ENCODE measurements at places on chromosomes 2 and 18.

GRCh38 chr2:158713523-158714138, 81.5 kb upstream of the DAPL1 start:
- no peak for DNase-seq

DNA sequence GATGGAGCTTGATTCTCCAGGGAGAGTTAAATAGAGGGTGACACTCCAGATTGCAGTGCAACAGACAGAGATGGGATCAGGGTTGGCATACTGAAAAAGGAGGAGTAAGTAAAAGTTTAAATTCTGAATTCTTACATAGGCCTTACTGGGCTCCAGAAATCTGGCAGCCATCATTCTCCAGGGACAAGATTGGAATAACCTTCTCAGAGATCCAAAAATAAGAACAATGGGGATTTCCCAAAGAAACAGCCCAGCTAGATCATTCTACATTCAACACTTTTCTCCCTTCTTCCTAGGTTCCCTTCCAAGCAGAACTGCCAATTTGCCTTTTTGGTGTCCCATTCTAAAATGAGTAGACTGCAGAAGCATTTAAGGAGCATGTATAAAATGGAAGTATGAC, 14.9 kb upstream of the SERPINB2 start:
- no peak for DNase-seq

DNA sequence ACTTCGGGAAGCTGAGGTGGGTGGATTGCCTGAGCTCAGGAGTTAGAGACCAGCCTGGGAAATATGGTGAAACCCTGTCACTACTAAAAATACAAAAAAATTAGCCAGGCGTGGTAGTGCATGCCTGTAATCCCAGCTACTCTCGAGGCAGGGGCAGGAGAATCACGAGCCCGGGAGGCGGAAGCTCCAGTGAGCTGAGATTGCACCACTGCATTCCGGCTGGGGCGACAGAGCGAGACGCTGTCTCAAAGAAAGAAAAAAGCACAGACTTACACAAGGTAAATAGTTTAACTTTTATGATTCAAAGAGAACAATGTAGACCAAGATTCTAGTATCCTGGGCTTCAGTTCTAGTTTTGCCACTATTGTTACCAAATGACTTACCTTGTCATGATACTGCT, 37.4 kb downstream of the NCKAP1 start:
- DNase-seq: no peak

GRCh38 chr2:18214936-18215335, 336.5 kb downstream of the KCNS3 start:
- DNase-seq: no peak

- DNase-seq: no peak
These were observed 2.2 kb upstream of the MTCL1 start for GRCh38 chr18:8703092-8703709.

DNA sequence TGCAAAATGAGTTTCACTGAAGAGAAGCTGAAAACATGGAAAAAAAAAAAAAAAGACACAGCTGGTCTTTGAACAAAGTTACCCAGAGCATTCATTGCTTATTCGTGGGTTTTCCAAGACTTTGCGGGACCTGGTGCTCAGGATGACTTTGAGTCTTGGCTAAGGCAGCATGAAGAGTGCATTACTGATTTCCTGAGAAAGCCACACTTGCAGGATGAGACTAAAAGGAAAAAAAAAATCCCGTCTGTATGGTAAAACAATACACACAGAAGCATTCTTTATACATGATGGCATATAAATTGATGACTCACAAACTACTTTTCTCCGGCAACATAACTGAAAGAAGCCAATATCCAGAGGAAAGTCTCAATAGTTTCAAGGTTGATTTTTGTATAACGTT, 195.4 kb downstream of the SPP2 start:
- DNase-seq: no peak

DNA sequence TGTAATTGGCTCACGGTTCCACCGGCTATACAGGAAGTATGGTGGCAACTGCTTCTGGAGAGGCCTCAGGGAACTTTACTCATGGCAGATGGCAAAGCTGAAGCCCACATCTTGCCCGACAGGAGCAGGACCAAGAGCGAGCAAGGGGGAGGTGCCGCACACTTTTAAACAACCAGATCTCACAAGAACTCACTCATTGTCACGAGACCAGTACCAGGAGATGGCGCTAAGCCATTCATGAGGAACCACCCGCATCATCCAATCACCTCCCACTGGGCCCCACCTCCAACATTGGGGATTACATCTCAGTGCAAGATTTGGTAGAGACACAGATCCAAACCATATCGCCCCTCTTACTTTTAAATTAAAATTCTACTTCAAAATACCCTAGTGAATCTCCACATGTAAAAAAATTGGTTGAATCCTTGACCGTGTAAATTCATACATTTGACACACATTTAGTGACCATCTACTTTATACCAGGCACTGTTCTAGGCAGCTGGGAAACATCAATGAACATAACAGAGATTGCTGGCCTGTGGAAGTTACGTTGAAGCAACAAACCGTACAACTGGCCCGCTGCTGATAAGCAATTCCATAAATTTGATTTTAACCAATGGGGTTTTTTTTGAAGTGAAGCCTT, 87.6 kb downstream of the ALPK2 start:
- DNase-seq: peak; percentile 47

GRCh38 chr2:8839189-8839965, 2.0 kb upstream of the KIDINS220 start:
- no peak for DNase-seq

- no peak for DNase-seq
These were observed 62.0 kb upstream of the FZD7 start for GRCh38 chr2:201971531-201972228.

DNA sequence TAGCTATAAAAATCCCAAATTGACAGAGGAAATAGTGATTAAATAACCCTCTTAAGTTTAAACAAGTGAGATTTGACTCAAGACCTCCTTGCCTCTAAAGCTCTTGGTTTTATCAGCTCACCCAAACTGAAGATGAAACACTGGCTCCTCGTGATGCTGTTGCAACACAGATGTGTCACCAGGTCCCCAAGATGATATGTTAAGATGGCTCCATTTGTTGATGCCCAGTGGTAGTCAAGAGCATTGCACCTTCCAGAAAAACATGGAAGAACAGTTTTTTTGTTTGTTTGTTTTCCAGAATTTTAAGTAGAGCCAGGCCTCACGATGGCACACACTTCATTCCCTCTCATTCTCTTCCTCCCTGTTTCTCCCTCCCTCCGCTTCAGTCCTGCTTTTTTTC, 399.8 kb downstream of the TXNL1 start:
- no peak for DNase-seq

- no peak for DNase-seq
These were observed 1404.9 kb upstream of the SLC39A10 start for GRCh38 chr2:194252127-194252526.

DNA sequence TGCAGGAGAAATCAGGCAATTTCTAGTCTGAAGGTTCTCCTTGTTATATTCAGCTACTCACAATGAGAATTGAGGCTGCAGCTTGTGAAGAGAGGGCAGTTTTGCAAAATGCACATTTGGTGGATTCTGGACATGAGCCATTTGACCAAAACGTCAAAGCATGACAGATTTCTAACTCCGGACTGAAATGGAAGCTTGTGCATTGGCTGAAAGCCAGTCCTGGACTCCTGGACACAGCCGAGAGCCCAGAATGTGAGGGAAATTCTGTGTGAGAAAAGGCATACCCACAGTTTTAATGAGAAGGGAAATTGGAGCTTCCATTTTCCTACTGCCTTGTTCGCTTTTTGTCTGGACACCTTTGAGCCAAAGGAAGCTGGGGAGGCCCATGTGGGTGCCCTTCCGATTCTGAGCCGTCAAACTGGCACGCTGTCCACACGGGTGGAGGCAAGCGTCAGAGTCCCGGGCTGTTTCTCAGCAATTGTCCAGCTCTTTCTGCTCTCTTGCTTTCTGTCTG, 23.7 kb upstream of the ROCK2 start:
- DNase-seq: no peak

DNA sequence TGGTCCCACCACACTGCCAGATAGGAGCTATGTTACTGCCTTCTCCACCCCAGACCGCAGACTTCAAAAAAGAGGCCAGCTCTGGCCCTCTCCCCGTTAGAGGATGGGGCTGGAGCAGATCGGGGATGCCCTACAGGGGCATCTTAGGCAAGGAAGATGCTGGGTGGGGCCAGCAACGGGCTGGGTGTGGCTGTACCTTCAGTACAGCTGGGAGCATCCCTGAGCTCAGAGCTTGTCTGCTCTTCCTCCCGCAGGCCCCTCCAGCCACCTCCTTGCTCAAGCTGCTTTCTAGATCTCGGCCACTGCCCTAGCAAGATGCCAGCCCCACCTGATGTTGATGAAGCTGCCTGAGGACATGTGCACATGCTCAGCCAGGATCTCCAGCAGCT, 9.8 kb downstream of the PTPRN start:
- no peak for DNase-seq

- no peak for DNase-seq
These were observed 7.0 kb upstream of the LDLRAD4 start for GRCh38 chr18:13211534-13211933.

- DNase-seq: no peak
These were observed 671.4 kb downstream of the MBD2 start for GRCh38 chr18:53553030-53553429.

DNA sequence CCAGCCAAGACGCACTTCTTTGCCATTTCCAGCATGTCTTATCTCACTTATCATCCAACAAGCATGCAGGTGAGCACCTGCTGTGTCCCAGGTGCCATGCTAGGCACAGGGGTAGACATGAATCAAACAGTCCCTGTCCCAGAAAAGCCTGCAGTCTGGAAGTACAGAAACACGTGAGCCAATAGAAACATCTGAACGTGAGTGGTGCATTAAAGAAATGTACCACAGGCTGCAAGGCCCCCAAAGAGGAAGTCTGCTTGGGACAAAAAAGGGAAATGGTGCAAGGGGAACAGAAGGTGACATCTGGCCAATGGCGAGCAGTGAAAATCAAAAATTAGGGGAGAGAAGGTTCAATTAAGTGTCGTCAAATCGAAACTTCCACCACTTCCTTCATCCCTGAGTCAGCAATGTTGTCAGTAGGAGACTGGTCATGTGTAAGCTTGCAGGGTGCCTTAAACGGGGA, 17.6 kb upstream of the TMEM247 start:
- DNase-seq: peak; percentile 58

DNA sequence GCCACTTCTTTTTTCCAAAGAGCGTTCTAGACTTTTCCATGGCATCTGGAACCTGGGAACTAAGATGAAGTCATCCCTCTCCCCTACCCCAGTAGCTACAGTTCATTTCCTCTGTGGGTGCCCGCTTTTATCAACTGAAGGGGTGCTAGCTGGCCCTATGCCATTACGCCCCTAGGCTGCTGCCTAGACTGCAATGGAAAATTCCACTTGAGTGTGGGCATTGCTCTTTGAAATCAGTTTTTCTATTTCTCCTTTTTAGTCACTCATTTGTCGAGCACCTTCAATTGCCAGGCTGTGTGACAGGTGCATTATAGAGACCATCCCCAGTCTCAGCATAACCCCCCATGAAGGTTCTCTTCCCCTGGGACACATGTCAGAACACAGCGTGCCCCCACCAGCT, 7.3 kb downstream of the TEX51 start:
- no peak for DNase-seq

DNA sequence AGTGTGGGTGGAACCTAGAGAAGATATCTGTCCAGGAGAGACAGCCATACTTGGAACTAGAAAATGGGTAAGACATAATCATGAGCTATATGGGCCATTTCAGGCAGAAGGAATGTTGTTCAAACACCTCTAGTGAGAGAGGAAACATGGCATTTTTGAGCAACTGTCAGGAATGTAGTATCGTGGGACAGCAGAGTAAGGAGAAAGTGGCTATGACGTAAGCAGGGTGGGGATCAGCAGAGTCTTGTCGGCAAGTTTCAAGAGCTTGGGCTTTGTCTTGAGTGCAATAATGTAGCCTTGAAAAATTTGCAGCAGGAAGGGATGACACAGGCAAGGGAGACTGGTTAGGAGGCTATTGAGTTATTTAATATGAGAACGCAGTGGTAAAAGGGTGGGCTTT, 20.4 kb downstream of the SERPINB7 start:
- DNase-seq: no peak

GRCh38 chr2:8132879-8133278, 549.0 kb upstream of the ID2 start:
- DNase-seq: no peak

- no peak for DNase-seq
These were observed 44.4 kb downstream of the MAP4K4 start for GRCh38 chr2:101741775-101742520.

DNA sequence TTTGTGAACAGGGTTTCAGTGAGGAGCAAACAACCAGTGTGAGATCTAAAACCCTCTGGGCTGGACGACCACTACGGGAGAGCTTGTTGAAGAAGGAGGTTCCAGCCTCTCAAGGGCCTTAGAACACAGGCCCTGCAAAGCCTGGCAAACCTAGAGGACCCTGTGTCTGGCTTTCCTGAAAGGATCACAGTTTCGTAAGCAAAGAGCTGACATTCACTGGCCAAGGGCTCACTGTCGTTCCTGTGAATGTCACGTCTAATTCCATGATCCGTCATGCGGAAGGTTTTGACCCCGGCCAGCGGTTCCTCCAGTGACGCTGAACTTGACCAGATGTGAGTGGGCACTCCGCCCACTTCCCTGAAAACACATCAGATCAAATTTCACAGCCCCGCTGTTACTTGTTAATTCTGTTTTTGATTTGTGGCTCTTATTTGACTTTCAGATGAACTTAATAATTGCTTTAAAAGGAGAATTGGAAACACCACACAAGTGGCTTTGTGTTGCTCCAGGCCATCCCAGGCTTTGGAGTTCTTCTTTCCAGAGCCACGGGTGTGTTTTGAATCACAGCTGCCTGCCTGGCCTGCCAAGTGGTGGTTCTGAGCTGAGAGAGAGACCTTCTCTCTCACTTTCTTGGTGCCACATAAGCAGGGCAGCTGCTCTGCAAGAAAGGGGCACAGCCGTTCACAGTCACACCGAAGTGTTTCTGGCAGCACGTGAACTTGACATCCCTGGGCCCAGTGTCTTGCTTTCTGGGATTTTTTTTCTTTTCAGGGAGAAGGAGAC, 308.4 kb downstream of the NDUFA10 start:
- no peak for DNase-seq

DNA sequence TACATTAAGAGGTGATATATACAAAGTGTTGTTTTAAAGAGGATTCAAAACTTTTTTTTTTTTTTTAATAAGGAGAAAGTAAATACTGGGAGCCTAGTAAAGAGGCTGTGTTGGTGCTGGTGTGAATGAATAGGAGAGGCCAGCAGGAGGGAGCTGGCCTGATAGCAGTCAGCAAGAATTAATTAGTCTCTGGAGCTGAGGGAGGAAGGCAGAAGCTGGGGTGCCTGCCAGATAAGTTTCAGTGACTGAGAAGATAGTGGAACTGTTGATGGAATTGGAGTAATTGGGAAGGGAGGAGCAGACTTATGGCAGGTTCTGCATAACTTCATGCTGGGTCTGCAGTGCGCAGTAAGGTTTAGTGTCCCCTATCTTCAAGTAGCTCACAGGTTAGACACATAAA, 36.2 kb upstream of the SNORC start:
- DNase-seq: no peak

DNA sequence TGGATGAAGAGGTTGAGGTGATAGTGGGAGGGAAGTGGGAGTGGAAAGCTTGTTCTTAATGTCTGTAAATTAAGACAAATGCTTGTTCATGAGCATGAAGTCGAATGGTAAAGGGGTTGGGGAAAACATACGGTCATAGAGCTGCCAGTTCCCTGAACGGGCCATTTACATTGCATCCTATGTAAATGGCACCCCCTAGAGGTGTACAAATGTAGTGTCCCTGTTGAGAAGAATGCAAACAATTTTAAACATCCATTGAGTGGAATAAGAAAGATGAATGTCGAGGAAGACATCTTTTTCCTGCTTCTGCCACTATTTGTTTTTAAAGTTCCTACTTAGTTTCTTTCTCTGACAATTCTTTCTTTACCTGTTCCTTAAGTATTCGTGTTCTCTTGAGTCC, 155.7 kb downstream of the RDH14 start:
- DNase-seq: no peak
